ENCODE measurements at places on chromosomes 7 and 10.
A peak's percentile ranks its signal among the peaks of the same experiment; 100 is the strongest.

- no peak for DNase-seq
These were observed 261.4 kb upstream of the PITRM1 start for GRCh38 chr10:3433988-3434387.

DNA sequence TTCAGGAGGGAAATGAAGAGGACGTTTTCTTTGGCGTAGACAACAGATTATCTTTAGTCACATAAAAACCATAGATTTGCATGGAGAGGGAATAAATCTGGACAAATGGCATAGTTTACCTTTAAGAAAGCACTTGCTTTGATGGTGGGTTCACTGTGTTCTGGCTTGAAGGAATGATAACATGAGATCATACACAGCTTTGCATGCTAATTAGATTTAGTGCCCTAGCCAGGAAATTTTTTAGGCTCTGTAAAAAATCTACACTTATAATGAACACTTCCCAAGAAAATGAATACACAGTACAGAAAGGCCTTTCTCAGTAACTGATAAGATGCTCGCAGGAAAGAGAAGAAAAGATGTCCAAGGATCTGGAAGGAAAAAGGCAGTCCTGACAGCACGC is 218.2 kb upstream of the AOAH start:
- DNase-seq, result no peak

DNA sequence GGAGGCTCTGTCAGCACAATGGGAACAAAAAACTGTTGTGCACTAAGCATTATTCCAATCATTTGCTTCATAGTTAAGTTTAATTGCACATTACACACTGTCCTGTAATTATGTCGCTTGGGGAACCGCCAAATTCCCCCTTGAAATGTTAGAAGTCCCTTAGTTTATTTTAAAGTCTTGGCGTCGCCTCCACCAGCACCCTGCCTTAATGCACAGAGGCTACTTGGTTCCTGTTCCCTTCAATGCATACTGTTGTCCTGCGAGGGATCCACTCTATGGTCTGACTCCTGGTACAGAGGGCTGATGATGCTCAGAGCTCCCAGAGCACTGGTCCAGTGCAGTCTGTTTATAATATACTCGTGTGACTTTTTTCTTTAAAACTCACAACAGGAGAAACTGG is 330.7 kb downstream of the ELMO1 start:
- DNase-seq, result no peak

DNA sequence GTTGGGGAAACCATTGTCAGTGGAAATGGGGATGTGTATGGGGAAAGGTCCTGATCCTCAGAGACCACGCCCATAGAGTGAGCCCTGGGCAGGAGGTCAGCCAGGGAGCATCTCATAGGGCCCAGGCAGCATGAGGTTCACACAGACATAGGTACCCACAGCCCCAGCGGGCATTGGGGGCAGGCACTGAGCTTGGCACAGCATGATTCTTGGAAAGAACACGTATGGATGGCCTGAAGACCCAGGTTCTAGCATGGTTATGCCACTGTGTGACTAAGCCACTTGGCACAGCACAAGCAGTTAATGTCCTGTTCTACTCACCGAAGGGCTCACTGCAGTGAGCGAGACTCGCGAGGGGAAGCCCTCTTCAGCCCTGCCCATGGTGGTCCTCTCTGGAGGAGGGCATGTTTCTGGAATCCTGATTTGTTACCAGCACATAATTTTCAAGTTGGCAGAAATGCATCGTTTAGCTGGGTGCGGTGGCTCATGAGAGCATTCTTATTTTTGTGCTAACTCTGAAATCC is 125.2 kb downstream of the UBE2H start:
- no peak for DNase-seq

- no peak for DNase-seq
These were observed 8.6 kb upstream of the INHBA start for GRCh38 chr7:41711283-41712064.

- DNase-seq, result no peak
These were observed 18.6 kb downstream of the OCM2 start for GRCh38 chr7:97971120-97971989.

DNA sequence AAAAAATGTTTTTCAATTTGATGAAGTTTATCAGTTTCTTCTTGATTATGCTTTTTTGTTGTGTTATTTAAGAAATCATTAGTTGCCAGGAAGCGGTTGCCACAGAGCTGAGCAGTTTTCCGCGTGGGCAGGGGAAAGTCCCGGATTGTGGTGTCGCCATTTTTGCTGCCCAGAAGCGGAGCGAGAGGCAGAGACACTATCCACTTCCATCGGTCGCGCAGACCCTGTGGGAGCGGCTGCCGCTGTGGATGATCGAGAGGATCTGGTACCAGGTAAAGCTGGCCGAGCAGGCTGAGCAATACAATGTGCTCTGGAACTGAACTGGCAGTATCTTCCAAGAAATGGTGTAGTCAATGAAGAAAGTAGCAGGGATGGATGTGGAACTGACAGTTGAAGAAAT is 119.8 kb downstream of the ZNF736 start:
- DNase-seq, result no peak

DNA sequence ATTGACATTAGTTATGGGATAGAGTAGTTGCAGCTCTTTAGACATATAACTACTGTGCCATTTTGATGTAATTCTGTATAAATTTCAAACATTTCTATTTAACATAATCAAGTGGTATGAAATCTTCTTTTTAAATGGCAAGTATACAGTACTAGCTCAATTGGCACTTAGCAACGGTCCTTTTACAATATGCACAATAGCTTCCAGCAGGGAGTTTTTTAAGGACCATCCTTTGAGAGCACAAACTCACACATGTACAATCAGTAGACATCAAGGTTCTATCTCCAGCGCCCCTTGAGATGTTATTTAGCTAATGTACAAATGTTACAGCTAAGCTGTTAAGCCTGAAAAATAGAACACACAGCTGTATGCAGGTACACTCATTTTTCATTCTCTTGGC is 480.7 kb downstream of the TFEC start:
- no peak for DNase-seq

DNA sequence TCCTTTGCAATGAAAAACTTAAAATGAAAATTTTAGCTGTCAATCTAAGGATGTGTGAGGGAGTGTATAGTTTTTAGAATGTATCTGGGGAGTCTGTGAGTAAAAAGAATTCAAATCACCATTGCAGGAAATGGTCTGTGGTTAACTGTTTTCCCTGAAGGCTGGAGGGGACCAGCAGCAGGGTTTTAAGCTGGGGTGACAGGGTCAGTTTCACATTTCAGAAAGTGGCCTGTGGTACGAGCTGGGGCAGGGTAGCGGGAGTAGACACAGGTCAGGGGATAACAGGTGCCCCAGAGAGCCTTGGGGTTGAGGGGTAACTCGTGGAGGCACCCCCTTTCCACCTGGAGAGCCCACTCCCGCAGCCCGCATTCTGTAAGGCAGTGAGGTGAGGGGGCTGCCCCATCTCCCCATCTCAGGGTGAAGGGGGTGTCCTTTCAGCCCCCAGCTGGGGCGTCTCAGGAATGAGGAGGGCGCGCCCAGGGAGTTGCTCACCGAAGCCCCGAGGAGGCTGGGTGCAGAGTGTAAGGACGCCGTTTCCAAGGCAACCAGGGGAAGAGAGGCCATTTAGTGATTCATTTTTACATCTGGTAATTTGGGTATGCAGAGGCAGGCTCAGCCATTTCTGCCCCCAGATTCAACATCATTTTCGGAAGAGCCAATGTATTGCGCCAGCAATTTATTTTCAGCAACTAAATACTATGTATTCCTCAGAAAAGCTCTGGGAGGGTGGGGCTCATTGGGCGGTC is 168.9 kb downstream of the SLIT1 start:
- no peak for DNase-seq

- no peak for DNase-seq
These were observed 154.3 kb downstream of the MACC1 start for GRCh38 chr7:20062932-20063331.

DNA sequence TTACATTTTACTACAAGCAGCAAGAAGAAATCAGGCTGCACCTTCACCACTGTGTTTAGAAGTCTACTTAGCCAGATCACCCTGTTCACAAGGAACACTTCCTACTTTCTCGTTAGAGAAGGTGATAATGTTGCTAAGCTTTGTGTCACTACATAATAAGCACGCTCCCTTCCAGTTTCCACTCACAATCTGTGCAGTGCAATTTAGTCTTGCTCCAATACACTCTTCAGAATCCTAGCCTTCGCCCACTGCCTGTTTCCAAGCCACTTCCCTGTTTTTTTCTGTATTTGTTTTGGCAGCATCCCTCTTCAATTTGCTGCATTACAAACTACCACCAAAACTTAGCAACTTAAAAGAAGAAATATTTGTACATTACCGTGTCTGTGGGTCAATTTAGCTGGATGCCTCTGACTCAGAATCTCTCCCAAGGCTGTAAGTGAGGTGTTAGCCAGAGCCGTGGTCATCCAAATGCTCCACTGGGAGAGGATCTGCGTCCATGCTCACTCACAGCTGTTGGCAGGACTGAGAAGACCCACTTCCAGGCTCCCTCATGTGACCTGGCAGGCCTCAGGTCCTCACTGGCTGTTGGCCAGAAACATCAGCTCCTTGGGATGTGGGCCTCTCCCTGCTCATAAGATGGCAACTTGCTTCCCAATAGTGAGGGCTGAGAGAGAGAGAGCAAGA is 110.4 kb downstream of the PON1 start:
- DNase-seq, result no peak

- DNase-seq, result no peak
These were observed 158.1 kb downstream of the SDK1 start for GRCh38 chr7:3459111-3459510.

- peak; percentile 49 for DNase-seq
These were observed 1.4 kb upstream of the LCOR start for GRCh38 chr10:96830511-96831199.

GRCh38 chr7:935874-936385 is 18.6 kb downstream of the ADAP1 start:
- DNase-seq, result no peak

DNA sequence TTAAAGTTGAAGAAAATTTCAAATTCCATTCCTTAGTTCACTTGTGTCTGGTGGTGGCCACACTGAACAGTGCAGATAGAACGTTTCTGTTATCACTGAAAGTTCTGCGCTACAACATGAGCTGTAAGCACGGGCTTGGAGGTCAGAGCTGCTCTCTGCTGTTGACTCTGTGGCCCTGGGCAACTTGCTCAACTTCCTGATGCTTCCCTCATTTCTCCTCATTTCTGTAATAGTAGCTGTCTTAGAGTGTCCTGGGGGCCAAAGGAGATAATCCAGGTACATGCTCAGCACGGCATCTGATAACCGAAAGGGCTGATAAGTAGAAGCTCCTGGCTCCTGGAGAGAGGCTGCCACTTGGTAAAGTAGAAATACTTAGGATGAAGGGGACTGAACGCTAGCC is 92.3 kb upstream of the DUSP5 start:
- DNase-seq, result no peak

DNA sequence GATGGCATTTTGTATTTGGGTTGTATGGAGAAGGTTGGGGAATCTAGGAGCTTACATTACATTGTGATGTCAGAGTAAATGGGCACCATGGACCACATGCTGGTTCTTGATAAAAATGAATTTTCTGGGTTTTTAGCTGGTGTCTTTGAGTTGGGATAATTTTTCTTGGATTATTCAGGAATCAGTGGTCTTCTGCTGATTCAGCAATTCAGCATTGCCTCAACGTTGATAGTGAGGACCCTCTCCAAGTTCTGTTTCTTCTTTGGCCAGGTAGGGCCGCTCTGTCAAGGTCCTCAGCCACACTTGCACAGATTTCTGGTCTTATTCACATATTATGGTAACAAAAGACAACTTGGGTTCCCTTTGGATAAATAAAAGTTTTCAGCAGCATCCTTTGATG is 312.0 kb upstream of the TPK1 start:
- no peak for DNase-seq

DNA sequence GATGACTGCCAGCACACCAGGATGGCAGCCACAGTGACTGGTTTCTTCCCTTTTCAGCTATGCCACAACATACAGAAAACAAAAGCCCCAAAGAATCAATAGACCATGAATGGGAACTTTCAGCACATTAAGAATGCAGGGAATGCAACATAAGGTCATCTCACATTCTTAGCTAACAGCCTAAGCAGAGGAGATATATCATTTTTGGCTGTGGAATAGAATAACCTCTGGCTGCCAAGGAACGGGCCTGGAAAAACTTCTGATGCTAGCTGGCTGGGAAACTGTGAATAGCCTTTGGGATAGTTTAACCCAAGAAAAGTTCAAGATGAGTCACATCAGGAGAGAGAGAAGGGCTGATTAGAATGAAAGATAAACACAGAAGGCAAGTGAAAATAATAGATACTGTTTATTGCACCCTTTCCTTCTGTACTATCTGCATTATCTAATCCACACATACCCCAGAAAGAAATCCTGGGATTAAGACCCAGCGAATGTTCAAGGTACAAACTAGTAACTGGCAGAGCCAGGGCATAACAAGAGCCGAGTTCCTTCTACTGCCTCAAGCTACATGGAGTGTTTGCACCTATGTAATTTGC is 169.2 kb downstream of the SEMA3A start:
- no peak for DNase-seq

DNA sequence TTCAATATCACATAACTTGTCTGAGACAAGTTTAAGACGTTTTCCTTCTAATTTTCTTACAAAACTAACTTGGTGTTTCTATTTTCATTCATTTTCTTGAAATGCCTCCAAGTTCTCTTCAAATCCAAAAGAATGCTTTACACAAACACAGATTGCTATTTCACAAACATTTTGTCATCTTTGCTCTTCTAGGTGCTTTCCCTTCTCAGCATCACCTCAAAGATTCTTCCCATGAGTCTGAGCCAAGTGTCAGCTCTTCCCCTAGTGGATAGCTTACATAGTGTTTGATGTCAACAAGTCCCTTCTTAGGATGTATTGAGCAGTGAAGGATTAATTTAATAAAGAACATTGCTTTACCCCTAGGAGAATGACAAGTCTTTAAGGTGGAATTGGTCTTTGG is 38.1 kb upstream of the SEMA3A start:
- no peak for DNase-seq

- DNase-seq, result no peak
These were observed 107.2 kb upstream of the INHBA start for GRCh38 chr7:41809940-41810576.

DNA sequence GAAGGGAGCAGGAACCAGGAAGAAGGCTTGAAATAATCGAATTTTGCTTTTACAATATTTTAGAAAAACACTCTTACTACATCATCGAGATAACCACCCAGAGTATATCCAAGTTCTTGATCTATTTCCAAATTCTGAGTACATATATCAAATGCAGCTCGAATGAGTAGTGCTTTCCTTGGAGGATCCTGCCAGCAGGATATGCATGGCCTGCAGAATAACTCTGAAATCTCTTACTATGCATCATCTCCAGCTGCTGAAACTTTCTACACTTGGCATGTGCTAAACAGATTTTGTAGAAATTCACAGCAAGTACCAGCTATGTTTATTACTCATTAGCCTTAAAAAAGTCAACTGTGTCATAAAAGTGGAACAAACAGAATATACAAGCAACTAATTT is 44.0 kb upstream of the ANK3 start:
- no peak for DNase-seq

DNA sequence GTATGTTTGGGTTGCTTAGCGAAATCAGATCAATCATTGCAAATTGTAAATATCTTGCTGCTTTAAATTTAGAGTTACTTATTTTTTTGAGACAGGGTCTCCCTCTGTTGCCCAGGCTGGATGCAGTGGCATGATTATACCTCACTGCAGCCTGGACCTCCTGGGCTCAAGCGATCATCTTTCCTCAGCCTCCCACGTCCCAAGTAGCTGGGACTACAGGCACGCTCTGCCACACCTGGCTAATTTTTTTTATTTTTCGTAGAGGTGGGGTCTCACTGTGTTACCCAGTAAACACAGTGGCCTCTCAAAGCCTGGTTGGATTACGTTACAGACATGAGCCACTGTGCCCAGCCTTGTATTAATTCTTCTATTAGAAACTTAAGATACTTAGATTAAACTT is 1.7 kb downstream of the VDAC2 start:
- no peak for DNase-seq

All from activated CD8-positive, alpha-beta memory T cell treated with anti-CD3 and anti-CD28 coated beads for 1 hour (primary cell).